ENCODE measurements at places on chromosomes 7 and 10.

DNA sequence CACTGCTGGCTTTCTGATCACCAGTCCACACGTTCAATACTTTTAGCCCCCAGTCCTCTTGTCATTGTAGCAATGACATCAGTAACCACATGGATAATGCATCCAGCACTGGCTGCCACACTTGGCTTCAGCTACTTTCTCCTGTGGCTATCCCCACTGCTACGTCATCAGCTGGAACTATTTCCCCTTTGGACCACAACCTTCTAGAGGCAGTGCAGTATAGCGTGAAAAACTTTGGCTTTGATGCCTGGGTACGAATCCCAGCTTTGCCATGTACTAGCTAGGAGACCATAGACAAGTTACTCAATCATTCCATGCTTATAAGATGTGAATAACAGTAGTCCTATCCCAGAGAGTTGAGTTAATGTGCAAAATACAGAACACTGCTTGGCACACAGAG is 63.2 kb downstream of the CCDC3 start:
- no peak for DNase-seq

- DNase-seq = no peak
These were observed 1.5 kb downstream of the GSDME start for GRCh38 chr7:24755541-24756407.

GRCh38 chr7:142053988-142054387 is 57.5 kb upstream of the MGAM2 start:
- DNase-seq = no peak

GRCh38 chr10:29681676-29682448 is 47.1 kb upstream of the SVIL start:
- DNase-seq = no peak

GRCh38 chr10:35300063-35300699 is 36.1 kb upstream of the CCNY start:
- no peak for DNase-seq

DNA sequence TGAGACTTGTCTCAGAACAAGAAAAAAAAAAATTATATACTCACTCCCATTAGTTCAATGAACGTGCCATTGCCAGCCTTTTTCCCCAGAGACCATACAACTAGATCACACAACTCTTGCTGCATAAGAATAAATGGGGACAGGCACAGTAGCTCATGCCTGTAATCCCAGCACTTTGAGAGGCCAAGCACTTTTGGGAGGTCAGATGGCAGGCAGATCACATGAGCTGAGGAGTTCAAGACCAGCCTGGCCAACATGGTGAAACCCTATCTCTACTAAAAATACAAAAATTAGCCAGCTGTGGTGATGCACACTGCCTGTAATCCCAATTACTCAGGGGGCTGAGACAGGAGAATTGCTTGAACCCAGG is 13.6 kb downstream of the PDLIM1 start:
- no peak for DNase-seq

DNA sequence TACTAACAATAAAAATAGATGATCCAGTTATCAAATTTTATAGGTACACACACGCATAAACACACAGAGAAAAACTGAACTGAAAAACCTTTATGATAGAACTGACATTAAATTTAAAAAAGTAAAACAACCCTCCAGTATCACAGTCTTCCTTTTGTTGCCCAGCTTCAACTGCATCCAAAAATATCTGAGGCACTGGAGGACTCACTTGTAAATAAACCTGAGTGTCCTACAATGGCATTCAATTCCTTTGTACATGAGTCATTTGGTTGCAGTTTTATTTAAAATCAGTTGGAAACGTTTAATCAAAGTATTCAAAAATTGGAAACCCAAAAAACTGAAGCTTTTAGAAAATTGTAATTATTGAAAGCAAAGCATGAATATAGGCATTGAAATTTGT is 265.2 kb upstream of the CSTF2T start:
- no peak for DNase-seq

DNA sequence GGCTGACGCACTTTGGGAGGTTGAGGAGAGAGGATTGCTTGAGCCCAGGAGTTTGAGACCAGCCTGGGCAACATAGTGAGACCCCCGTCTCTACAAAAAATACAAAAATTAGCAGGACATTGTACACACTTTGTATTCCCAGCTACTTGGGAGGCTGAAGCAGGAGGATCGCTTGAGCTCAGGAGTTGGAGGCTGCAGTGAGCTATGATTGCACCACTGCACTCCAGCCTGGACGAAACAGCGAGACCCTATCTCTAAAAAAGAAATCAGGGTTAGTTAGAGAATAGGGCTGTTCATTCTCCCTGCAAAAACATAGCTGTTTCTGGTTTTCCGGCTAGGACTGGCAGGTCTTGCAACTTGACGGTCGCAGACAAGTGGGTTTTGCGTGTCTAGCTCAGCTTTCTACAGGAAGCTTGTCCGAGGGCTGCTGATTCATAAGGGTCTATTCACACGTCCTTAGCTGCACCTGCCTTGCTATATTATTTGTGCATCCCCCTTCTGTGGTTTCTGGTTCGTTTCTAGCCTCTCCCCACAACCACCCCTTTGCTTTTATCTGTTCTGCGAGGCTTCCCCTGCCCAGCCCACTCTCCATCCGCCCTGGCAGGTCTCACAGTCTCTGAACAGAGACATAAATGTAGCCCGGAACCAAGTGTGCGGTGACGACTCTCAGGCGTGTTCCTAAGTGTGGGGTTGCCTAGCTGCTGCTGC is 10.7 kb downstream of the AMZ1 start:
- no peak for DNase-seq

Measured in NCI-H774 (cell line).